MV-4-11 (cell line): ENCODE measurements at places on chromosomes 3 and 15.

DNA sequence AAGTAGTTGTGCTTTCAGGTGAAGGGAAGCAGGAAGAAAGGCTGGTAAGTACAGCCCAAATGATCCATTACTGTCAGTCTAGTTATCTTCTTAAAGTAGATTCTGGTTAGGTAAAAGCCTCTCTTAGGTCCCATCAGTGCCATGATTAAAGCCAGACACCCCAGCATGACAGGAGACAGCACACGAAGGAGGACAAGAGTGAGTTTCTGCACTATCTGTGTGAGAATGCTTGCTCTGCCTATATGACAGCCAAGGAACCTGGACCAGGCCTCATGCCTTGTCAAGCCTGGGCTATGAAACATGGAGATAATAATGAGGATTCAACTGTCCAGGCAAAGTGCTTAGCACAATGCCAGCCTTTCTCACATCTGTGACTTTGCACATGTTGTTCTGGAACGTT, 13.5 kb upstream of the FILIP1L start:
- no peak for DNase-seq

DNA sequence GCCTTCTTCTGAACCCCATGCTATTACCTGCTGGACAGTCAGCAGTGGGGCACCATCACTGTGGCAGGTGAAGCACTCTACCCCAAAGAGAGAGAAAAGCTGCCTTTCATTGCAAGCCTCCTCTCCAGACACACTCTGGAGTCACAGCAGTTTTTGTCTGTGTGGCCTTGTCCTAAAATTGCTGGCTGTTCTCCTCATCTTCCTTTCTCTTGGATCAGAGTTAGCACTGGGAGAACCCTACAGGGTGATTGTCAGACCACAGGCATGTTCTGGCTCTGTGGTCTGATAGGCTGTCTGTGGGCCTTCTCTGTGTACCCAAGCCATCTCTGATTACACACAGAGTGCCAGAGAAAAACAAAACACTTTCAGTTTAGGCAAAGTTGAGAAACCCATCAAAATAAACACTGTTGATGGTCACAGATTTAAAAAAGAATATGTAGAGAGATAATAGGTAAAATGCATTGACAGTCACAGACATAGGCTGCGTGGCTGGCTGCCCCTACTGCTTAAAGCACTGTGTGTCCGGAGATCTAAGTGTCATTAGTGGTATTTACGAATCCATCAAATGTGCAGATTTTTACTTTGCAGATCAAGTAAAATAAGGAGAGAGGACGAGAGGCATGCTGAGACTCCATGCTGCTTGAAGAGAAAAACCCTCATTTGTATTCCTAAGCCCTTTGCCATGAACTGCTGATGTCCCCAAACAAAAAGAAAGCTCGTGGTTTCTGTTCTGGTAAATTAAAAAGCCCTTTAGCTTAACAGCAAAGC, 689.9 kb downstream of the TUSC7 start:
- DNase-seq = no peak

DNA sequence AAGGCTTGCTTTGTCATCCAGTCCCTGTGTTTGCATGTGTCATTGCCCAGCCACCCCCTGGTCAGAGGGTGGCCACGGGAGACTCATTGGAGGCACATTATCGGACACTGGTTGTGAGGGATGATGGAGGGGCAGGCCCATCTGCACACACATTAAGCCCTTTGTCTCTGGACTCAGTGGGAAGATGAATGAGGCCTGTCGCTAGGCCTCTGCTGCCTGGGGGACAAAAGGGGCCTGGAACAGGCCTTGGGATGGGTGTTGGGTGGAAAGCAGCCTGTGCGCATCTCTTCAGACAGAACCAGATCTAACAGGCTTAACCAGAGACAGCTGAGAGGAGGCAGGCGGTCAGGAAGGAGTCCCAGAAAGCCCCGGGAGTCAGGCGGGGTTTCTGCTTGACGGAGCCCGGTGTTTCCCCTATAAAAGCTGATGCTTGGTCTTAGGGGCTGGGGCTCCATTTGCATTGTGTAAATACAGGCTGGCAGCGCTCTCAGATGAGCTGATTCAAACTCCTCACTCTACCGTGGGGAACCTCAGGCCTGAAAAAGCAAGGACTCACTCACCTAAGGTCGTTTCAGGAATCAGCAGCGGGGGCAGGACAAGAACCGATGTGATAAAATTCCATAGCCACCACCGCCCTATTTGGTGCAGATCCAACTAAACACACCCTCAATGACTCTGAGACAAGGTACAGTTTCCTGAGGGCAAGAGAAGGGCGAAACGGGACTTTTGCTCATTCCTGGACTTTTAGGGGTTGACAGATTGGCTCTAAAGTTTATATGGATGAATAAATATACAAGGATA, 17.1 kb upstream of the SKIC8 start:
- no peak for DNase-seq

GRCh38 chr3:23900744-23901143, 16.0 kb downstream of the NKIRAS1 start:
- DNase-seq = peak; percentile 24

GRCh38 chr3:46325645-46326300, 28.1 kb upstream of the CCR2 start:
- DNase-seq = no peak

GRCh38 chr3:172354931-172355499, 93.2 kb downstream of the GHSR start:
- no peak for DNase-seq

DNA sequence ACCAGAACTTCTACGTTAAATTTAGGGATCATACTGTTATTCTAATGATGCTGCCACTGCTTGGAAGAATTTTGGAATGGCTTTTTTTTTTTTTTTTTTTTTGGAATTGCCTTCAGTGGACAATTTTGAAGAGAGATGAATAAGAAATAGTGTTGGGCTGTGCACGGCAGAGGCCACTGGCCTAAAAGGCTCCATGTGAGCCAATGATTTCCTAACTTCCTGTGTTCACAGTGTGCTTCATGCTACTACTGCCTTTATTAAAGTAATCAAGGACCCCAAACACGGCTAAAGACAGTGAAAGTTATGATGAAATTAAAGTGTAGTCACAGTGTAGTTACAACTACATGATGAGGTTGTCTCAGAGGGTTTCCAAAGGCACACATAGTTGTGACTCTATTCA, 100.8 kb upstream of the TNFAIP8L3 start:
- no peak for DNase-seq

- DNase-seq = peak; percentile 48
Measured at GRCh38 chr3:34015204-34016142, 217.0 kb downstream of the PDCD6IP start.

DNA sequence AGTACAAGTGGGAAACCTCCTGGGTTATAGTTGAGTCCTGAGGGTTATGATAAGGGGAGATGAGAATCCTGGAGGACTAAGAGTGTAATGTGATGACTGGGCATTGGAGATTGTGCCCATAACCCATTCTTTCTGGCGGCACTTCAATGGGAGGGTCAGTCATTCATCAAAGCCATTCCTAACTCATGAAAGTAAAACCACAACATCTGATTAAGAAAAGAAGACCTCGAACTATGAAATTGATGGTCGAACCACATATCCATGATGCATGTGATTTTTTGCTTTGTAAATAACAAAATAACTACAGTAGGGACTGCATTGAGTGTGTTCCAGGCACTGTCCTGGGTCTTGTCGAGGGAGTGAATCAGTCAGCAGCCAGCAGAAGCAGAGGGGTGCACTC, 215.1 kb downstream of the SHQ1 start:
- no peak for DNase-seq

DNA sequence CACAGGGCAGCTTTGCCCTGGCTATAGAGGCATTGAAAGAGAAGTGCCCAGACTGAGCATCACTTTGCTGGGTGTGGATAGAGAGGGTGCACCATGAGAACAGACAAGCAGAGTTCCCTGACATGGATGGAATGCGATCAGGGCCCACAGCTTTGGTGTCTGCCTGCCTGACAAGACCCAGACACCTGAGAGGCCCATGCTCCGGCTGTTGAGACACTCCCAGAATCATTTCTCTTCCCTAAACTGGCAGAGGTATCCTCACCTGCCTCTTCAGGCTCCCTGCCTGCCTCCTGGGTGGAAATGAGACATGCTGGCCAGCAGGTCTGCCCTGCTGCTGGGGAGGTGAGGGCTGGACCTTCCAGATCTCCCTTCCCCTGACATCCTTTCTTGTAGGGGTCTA, 10.4 kb upstream of the CHST14 start:
- no peak for DNase-seq

DNA sequence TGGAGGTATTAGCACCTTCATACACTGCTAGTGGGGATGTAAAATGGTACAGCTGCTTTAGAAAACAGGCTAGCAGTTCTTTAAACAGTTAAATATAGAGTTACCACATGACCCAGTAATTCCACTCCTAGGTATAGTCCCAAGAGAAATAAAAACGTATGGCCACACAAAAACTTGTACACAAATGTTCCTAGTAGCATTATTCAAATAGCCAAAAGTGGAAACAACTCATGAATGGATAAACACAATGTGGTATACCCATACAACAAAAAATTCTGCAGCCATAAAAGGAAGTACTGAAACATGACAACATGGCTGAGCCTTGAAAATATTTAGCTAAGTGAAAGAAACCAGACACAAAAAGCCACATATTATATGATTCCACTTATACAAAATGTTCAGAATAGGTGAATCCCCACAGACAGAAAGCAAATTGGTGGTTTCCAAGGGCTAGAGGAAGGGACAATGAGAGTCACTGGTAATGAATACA, 40.8 kb upstream of the KLF13 start:
- DNase-seq = no peak

DNA sequence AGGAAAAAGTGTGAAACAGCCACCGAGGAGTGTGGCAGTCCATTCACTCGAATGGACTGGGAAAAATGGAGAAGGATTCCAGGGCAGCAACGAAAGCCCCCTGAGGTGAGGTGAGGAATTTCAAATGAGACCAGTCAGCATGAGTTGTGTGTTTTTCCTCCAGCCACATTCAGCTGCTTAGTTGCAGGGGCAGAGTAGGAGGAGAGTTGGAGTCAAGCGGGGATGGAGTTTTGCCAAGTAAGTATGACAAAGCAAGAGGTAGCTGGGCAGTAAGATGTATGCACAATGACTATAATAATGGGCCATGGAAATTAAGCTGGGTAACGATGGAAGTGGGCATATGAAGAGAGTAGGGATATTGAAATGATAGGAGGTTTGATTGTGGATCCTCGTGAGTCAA, 64.4 kb downstream of the CCDC54 start:
- DNase-seq = no peak

GRCh38 chr3:69747511-69748258, 8.4 kb downstream of the MITF start:
- DNase-seq = peak; percentile 62

- DNase-seq = no peak
Measured at GRCh38 chr15:41981371-41982132, 9.2 kb upstream of the EHD4 start.

- no peak for DNase-seq
Measured at GRCh38 chr15:86744198-86744780, 664.6 kb downstream of the AGBL1 start.
